ENCODE measurements at places on chromosomes 2 and 18. TPM values are rescaled to one million over a fixed set of nuclear protein-coding genes. Genes with fewer than 3 reads are reported as not detected.

- no peak for DNase-seq
These were observed 511.7 kb downstream of the EPHA4 start for GRCh38 chr2:221060376-221060775.

- peak; percentile 13 for DNase-seq
These were observed 133.8 kb upstream of the SCN7A start for GRCh38 chr2:166627893-166628292.

DNA sequence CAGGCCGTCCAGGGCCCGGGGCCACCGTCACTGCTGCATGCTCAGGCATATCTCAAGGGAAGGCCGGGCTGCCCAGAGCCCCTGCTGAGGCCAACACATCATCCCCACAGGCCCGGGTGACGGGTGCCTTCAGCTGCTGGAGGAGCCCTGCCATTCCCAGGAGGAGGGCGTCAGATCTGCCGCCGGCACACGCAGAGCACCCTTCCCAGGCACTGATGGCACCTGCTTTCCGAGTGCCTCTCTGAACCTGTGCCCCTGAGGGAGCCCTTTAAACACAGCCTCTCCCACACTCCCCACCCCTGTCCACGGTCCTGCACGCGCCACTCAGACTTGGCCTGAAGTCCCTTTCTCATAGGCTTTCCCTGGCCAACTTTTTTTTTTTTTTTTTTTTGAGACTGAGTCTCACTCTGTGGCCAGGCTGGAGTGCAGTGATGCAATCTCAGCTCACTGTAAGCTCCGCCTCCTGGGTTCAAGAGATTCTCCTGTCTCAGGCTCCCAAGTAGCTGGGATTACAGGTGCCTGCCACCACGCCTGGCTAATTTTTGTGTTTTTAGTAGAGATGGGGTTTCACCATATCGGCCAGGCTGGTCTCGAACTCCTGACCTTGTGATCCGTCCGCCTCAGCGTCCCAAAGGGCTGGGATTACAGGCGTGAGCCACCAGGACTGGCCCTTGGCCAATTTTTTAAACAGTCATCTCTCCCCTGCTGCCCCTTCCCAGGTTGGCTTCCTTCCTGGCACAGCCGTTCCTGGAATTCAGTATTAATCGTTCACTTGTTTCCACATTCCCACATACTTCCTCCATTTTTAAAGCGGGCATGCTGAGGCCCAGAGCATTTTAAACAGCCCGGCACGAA is 211.7 kb downstream of the NDUFA10 start:
- DNase-seq, result peak; percentile 60

DNA sequence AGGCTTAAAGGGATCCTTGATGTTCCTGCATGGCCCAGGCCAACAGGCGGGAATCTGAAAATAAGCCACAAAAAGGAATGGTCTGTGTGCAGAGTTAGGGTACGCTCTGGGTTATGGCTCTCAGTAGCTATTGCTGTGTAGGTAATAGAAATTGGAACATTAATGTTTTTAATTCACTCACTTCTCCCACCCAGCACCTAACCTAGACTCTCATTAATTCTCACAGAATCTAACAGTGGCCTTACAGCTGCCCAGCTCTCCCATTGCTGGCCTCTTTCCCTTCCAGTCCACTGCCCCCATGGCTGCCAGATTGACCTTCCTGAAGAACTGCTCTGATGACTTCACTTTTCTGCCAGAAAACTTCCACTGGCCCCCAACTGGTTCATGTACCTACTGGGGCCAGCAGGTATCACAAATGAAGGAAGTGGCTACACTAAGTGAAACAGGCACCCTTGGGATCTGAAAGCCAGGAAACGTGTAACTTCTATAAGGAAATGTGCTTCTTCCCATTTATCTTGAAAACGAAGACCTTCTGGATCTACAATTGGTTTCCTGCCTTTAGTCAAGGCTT is 315.2 kb downstream of the STK39 start:
- no peak for DNase-seq

DNA sequence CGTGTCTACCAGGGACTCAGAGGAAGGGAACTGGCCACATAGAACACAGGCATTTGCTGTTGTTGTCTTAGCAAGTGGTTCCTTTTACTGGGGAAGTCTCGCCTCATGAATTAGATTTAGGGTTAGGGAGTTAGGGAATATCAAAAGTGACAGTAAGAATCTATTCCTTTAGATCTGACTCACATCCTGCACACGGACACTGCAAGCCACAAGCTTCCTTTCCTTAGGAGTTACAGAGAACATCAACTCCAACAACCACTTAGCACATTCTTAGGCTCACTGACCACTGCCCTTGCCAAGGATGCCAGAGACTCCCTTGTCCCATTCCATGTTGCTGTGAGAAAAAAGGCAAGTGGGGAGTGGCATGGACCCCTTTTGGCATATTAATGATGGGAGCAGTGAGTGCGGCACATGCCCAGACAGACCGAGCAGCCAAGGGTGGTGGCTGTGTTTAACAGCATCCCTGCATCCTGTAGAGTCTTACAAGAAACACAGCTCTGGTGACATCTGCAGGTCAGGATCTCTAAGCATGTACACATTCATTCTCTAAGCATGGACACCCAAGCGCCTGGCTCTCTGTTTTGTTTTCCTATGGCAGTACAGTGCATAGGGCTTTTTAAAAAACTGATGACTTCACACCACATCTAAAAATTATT is 745.6 kb upstream of the RAB6C start:
- DNase-seq, result no peak

GRCh38 chr2:208350610-208351009 is 56.0 kb upstream of the PTH2R start:
- DNase-seq, result no peak

DNA sequence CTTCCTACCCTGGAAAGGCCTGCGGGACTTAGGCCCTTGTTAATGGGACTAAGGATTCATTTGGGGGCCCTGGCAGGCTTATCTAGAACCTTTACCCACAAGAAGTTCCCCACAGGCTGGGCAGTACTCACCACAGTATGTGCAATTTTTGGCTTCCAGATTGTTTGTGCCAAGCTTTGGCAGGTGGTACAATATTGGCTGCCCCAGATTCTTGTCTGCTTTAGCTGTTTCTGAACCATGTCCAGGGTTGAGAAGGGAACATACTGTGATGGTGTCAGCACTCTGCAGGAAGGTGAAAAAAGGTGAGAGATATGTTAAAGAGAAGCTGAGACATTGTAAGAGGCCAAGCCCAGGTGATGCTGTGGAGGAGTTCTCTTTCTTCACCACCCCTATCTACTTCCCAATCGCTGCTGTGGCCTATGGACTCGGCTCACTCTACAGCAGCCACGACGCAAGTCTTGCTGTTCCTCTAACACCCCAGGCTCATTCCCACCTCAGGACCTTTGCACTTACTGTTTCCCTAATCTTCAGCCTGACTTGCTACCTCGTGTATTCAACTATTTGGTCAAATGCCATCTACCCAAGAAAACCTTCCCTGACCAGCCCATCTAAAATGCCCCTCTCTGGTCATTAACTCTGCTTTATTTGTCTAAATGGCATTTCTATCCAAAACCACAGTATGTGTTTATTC is 9.2 kb downstream of the SLC4A5 start:
- no peak for DNase-seq

GRCh38 chr2:12295856-12296519 is 420.7 kb upstream of the TRIB2 start:
- DNase-seq, result no peak

- DNase-seq, result peak; percentile 37
These were observed 17.5 kb upstream of the PKDCC start for GRCh38 chr2:42030200-42030759.

- DNase-seq, result no peak
These were observed 69.9 kb downstream of the TMEM247 start for GRCh38 chr2:46549166-46549844.

- no peak for DNase-seq
These were observed 249.4 kb upstream of the LINC00305 start for GRCh38 chr18:64398320-64398719.

GRCh38 chr2:176483901-176484568 is 214.8 kb downstream of the MTX2 start:
- DNase-seq, result no peak

DNA sequence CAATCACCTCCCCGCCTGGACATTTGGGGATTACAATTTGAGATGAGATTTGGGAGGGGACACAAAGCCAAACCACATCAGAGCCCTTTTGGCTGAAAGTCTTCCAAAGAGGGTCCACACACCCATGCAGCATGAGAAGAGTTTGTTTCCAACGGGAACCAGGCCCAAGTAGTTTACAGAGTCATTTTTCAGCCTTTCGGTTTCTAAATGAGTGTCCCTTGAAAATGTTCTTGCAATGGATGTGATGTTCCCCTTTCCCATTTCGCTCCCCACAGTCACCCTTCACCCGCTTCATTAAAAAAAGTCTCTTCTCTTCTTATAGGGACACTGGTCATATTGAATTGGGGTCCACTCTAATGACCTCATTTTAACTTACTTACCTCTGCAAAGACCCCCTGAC is 157.4 kb downstream of the ARL4C start:
- no peak for DNase-seq

GRCh38 chr2:29816651-29817050 is 104.7 kb downstream of the ALK start:
- no peak for DNase-seq

DNA sequence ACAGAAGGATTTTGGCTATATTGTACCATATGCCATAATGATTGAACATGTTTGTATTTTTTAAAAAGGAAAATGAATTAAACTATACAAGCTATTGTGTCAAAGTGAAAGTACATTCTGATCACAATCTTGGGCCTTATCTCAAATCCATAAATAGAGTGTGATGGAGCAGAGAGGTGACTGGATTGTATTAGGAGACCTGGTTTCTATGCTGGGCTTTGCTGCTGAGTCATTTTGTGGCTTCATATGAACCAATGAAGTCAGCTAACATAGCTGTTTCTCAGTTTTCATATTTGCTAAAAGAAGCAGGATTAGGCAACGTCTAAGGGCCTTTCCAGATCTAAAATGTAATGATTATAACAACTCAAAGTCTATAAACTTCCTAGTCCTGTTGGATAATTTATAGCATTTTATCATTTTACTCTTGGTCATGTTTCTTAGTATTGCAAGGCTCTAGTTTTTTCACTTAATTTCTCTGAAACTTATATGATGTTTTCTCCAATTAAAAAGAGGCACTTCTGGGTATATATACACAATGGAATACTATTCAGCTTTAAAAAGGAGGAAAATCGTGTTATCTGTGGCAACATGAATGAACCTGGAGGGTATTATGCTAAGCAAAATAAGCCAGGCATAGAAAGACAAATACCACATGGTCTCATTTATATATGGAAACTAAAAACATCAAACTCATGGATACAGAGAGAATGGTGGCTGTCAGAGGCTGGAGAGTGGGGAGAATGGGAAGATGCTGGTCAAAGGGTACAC is 112.3 kb downstream of the MEP1B start:
- DNase-seq, result no peak

DNA sequence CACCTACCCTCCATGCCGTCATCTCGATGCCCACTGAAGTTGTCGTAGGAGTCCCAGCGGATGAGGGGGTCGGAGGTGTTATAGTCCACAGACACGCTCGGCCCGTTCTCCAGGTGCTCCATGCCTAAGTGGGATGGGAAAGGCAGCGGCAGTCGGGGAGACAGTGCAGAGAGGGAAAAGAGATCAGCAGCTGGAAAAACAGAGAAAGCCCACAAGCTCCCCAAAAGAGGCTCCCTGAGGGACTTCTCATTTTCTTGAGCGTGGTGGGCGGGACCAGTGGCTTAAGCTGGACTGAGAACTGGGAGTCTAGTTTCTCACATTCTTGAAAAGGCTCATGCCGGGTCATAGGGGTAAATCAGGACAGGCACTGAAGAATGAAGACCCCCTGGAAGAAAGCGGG is 121.9 kb downstream of the TNS1 start:
- no peak for DNase-seq

DNA sequence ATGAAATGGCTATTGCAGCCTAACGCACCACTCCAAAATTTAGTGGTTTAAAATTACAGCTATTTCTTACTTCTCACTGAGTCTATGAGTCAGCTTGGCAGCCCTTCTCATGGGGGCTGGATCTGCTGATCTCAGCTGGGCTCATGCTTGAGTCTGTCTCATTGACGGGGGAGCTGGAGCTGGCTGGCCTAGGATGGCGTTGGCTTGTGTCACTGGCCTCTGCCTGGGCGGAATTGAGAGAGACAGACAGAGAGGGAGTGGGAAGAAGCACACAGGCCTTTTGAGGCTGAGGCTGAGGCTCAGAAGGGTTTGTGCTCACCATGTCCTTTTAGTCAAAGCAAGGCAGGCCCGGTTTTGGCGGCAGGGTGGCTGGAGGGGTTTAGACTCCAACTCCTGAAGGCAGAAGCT is 412.1 kb upstream of the MYT1L start:
- DNase-seq, result no peak

DNA sequence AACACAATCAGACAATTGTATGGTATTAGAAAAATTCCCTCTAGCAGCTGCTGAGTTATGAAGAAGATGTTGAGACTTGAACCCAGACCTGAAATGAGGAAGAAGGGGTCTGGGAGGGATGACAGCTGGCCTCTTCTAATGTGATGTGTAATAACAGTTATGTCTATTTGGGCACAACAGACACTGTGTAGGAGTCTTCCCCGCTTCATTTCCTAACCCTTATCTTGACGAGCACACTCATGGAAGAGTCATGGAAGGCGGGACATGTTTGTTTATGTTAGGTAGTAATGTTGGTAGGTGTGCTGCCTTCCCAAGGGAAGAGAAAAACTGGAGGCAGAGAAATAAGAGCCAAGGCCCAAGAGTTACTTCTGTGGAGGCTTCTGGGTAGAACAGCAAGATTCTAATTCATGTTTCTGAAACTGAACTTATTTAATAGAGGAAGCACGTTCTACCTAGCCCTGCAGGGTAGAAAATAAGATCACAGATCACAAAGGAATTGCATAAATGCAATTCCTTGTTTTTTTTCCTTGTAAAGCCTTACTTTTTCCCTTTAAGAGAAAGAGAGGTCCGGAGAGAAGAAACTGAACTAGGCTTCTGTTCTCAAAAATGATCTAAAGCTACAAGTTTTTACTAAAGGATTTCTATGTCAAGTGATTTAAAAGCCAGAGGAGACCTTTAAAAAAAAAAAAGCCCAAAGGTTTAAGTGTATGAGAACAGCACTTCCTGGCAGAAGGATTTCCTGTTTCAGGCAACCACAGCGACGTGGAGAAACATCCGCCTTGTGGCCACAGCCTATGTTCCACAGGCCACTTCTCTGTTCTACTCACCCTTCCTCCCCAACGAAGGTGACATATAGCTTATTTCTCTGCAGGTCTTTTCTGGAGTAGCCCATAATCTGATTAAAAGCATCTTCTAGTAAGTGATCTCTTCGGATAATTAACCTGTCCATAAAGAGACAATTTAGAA is 68.5 kb upstream of the STK17B start:
- peak; percentile 81 for DNase-seq

The KIF5C gene
- 0.49 TPM for total RNA-seq

The STARD6 gene
- total RNA-seq, result not detected

The TTC39C gene
- 14.8 TPM for total RNA-seq

The SNORC gene
- 0.96 TPM for total RNA-seq

The FNDC4 gene
- total RNA-seq, result 2.0 TPM

The TCF7L1 gene
- total RNA-seq, result 21.1 TPM

The SLC38A11 gene
- 0.41 TPM for total RNA-seq

The C1D gene
- 19.5 TPM for total RNA-seq

The PIEZO2 gene
- 20.4 TPM for total RNA-seq
